ENCODE measurements at places on chromosomes 7 and 10.

DNA sequence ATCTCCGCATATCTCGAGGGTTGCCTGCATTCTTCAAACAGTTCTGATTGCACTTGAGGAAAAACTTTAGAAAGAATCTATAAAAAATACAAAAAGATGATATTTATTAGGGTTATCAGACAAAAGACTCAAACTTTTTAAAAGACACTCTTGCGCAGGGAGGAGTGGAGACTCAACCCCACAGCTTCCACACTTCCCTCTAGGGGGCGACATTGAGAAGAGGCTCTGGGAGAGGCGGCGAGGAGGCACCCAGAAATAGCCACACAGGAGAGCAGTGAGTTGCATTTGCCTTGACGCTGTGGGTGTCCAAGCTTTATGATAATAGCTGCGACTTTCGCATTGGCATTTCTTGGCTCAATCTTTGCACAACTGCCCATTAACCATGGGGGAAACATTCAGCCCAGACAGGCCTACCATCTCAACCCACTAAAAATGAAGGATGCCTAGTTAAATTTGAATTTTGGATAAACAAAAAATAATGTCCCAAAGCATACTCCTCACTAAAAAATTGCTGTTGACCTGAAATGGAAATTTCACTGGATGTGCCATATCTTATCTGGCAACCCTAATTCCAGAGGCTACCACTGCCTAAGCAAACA is 86.2 kb downstream of the EBF3 start:
- no peak for DNase-seq

GRCh38 chr10:124070666-124071065 is 22.7 kb downstream of the CHST15 start:
- DNase-seq: no peak

- DNase-seq: no peak
Measured at GRCh38 chr10:90437452-90437851, 420.4 kb downstream of the HTR7 start.

DNA sequence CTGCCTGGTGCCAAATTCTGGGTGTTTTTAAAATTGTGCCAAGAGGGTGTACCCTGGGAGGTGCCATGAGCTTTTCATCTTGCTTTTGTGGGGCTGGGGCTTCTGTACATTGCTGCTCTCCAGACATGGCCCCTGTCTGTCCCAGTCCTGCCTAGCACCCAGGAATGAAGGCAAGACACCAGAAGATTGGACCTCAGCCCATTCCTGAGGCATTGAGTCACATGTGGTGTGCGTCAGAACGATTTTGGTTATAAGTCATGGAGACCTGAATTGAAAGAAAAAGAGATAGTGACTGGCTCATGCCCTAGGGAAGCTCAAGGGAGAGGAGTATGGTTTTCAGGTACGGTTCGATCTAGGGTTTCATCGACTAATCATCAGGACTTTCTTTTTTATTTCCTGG is 493.2 kb downstream of the TYW1 start:
- no peak for DNase-seq
